Activated CD4-positive, alpha-beta T cell treated with anti-CD3 and anti-CD28 coated beads for 36 hours (primary cell): ENCODE measurements at places on chromosomes 12 and 14.

GRCh38 chr14:77965919-77966435, 166.1 kb downstream of the ADCK1 start:
- H3K27me3 ChIP-seq, result peaks cover 28% of the 10 kb centered on the region
- no peak overlapping the region for H3K4me3 ChIP-seq
- H3K27ac ChIP-seq, result no peak overlapping the region
- no peaks in the 10 kb centered on the region for H3K36me3 ChIP-seq
- peak; percentile 39 for DNase-seq
- peaks cover 3% of the 10 kb centered on the region for H3K4me1 ChIP-seq

- H3K4me1 ChIP-seq, result peaks cover 74% of the 10 kb centered on the region
- no peak for DNase-seq
- peak overlapping the region; percentile 83 for H3K27ac ChIP-seq
- H3K27me3 ChIP-seq, result no peaks in the 10 kb centered on the region
Observed at GRCh38 chr12:4158306-4158705, 115.3 kb upstream of the CCND2 start.

DNA sequence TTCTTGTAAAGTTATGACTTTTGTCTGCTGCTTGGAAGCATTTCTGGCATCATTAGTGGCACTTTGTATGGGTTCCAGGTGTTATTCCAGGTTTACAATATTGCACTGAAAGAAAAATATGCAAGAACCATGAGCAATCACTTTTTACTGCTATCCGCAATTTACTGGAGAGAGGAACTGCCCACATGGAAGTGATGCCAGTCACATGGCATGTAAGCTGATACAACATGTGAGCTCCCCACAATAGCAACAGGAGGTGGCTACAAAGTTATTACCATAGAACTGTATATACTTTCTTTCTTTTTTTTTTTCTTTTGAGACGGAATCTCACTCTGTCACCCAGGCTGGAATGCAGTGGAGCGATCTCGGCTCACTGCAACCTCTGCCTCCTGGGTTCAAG, 1012.1 kb downstream of the BCL11B start:
- no peak for DNase-seq
- H3K4me1 ChIP-seq, result peaks cover 1% of the 10 kb centered on the region
- H3K27me3 ChIP-seq, result no peaks in the 10 kb centered on the region
- H3K4me3 ChIP-seq, result no peak overlapping the region
- no peak overlapping the region for H3K27ac ChIP-seq

GRCh38 chr14:31887929-31888580, 189.0 kb upstream of the ARHGAP5 start:
- H3K27me3 ChIP-seq, result peaks cover 5% of the 10 kb centered on the region
- no peaks in the 10 kb centered on the region for H3K4me1 ChIP-seq
- H3K27ac ChIP-seq, result no peak overlapping the region
- H3K36me3 ChIP-seq, result no peaks in the 10 kb centered on the region
- DNase-seq, result no peak

DNA sequence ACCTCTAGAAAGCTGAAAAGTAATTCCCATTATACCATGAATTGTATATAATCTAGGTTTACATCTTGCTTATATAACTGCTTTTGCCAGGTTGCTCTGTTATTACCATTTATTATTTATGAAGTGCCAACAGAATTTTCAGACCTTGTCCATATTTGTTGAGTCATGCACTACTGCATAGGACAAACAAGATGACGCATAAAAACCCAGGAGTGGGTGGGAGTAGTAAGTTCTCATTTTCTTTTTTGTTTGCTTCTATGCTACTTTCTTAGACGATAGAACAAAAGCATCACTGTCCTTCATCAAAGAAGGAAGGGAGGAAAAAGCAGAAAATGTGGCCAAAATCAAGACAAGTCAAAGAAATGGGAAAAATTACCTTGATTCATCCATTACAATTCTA, 119.0 kb upstream of the RASSF8 start:
- H3K27me3 ChIP-seq, result no peaks in the 10 kb centered on the region
- no peak overlapping the region for H3K27ac ChIP-seq
- DNase-seq, result no peak
- peaks cover 8% of the 10 kb centered on the region for H3K4me1 ChIP-seq
- no peaks in the 10 kb centered on the region for H3K36me3 ChIP-seq
- no peak overlapping the region for H3K4me3 ChIP-seq
